ENCODE measurements at places on chromosomes 5 and 9.

- no peak for DNase-seq
Measured at GRCh38 chr5:58706736-58707135, 123.9 kb downstream of the RAB3C start.

DNA sequence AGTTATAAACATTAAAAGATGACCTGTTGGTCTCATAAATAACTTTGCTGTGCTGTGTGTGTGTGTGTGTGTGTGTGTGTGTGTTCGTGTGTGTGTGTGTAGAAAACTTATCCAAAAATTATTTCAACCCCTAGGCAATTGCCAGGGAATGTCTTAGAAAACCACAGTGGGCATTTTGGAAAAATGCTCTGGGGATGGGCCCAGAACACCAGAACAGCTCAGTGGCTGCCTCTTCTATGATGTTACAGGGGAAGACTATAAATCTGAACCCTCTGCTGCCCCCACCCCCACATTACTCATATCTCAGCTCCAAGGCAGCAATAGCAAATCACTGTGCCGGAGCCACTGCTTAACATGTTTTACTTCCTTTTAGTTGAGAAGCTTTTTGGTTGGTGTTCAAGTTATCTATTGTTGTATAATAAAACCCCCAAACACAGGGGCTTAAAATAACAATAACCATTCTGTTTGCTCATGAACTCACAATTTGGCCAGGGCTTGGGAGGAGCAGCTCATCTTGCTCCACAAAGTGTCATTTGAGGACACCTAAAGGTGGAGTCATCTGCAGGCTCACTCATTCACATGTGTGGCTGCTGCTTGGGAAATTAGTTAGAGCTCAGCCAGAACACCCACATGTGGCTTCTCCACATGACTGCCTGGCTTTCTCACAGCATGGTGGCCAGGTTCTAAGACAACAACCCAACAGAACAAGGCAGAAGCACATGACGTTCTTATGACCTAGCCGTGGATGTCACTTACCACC, 40.4 kb downstream of the ACTBL2 start:
- DNase-seq, result no peak

- no peak for DNase-seq
Measured at GRCh38 chr5:53825016-53825415, 264.6 kb downstream of the NDUFS4 start.

DNA sequence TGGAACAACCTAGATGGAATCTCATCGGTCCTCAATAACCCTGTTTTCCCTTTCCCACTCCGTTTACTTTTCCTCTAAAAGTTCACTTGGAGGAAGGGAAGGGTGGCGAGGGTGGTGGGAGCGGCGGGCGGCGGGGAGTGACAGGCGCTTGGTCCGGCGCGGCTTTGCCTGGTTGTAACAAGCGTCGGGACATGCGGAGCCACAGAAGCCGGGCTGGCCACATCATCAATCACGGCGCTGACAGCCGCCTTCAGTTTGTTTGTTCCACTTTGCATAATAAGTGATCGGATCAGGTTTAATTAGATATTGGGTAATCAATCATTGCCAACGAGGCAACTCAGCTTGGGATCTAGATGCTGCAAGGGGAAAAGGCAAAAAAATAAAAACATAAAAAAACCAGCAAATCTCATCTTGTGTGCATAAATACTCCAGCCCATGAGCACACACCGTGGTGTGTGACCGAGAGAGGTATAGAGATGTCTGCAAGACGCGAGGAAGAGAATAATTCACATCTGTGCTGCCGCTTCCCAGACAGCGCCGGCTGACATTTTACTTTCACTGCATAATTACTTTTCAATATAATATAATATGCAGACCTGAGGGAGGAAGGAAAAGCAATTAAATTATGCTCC, 396.2 kb upstream of the IRX4 start:
- DNase-seq, result no peak

- no peak for DNase-seq
Measured at GRCh38 chr5:166746506-166746905, 1544.9 kb upstream of the WWC1 start.

- no peak for DNase-seq
Measured at GRCh38 chr5:74241751-74242140, 398.8 kb downstream of the ENC1 start.

DNA sequence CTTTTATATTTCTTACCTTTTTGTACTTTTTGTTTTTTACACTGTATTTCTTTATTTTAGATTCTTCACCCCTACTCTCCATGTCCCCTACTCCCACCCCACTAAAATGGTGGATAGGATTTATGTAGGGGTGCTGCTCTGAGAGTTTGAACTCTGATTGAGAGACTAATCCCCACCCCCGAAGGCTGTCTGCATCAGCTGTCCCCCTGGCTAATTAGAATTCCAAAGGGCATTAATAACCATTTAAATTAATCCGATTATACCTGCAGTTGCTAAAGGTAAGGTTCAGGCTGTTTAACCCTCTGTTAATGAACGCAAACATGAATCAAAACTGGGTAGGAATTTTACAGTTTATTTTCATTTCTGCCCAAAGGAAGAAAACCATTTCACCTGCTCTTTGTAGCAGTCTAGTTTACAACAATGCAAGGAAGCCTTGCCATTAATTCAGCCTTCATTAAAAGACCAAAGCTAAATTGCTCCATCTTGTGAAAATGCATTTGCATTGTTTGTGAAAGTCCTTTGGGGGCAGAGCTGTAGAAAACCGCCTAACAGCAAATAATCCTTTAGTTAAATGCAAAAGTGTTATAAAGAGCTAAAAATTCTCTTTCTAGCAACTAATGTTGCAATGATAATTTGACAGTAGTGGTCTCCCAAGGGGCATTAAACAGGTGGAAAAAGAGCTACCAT, 71.2 kb downstream of the ZCCHC7 start:
- no peak for DNase-seq

GRCh38 chr5:59218424-59219045, 635.7 kb downstream of the RAB3C start:
- no peak for DNase-seq

GRCh38 chr5:78698191-78698791, 49.7 kb upstream of the LHFPL2 start:
- no peak for DNase-seq

DNA sequence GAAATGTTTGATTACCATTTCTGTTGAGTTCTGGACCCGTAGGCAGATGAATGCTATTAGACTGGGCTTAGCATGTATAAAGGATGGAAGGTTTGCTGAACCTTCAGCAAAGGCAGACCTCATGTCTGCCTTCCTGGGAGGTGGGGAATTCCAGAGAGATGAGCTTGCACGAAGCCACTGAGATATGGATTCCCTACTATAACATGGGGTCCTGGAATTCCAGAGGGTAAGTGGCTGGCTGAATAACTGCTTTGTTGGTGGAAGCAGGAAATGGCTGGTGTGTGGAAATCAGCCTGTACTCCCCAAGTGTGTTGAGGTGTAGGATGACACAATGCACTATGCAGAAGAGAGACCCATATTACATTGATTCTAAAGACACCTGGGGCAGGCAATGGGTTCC, 526.4 kb downstream of the CTNND2 start:
- DNase-seq, result no peak

DNA sequence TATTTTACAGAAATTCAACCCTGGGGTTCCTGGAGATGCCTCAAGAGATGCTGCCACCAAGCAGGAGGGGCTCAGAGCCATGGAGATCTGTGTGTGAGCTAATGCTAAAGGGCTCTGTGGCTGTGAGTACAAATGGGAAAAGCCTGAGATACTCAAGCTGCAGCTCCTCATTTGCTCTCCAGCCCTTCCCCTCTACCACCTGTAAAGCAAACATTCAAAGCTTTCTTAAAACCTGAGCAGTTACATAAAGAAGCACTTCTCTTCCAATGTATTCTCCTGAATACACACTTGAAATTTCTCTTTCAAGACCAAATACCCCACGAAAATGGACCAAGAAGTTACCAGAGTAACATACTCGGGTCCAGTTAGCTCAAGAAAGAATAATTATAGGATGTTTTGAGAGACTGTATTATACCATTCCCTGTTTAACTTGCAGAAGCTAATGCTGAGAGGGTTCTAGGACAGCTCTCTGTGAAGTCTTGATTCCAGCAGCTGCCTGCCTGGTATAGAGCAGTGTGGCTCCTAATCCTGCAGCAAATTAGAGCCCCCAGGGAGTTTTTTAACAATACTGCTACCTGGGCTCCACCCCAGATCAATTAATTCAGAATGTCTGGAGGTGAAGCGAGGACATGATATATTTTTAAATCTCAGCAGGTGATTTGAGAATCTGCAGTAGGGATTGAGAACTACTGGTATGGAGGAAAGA, 21.1 kb downstream of the RGS7BP start:
- DNase-seq, result no peak

GRCh38 chr9:73091909-73092308, 59.8 kb upstream of the ANXA1 start:
- DNase-seq, result no peak

GRCh38 chr5:135481387-135481786, 29.2 kb upstream of the TIFAB start:
- no peak for DNase-seq

GRCh38 chr9:99189887-99190596, 31.7 kb downstream of the ALG2 start:
- no peak for DNase-seq

DNA sequence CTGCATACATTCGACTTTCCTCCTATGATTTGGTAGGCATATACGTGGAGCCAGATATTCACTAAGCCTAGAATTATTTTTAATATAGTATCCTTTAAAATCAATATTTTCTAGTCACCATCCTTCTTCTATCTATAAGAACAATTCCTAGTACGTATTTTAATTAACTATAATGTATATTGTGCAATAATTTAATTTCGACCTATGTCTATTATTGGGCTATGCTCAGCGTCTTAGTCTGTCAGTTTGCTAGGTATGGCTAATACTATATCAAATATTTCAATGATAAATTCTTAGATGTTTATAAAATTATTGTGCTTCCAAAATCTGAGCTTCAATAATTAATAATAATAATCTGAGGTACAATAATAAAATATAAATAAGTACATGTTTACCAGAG, 705.3 kb downstream of the PRELID2 start:
- DNase-seq, result no peak

- no peak for DNase-seq
Measured at GRCh38 chr5:15785531-15785981, 285.6 kb downstream of the FBXL7 start.

DNA sequence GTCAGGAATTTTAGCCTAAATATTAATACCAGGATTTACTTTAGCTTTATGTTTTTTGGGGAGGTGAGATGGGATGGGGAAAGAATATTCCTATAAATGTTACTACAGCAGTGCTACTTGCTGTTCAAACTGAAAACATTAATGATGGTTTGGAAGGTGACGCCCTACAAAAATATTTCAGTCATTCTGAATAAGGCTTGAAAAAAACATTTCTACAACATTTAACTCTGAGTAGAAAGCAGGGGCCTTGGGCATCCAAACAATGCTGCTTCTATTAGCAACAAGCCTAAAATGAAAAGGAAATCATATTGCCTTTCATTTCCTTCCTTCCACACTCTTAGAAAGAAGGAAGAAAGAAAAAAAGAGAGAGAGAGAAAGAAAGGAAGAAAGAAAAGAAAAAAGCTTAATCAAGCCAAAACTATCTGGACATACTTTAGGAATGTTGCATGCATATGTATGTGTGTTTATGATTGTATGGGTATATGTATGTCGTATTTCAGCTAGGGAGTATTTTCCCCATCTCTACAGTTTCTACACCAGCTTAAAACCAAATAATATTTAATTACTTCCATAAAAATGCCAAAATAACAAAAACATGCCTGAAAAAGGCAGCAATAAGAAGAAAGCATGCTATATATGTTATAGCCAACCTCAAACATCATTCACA, 16.3 kb upstream of the DAB2 start:
- no peak for DNase-seq

GRCh38 chr5:133612249-133612860, at the start of gene FSTL4:
Gene FSTL4, minus strand, starts transcription at chr5:133612541.
- DNase-seq, result peak; percentile 24

DNA sequence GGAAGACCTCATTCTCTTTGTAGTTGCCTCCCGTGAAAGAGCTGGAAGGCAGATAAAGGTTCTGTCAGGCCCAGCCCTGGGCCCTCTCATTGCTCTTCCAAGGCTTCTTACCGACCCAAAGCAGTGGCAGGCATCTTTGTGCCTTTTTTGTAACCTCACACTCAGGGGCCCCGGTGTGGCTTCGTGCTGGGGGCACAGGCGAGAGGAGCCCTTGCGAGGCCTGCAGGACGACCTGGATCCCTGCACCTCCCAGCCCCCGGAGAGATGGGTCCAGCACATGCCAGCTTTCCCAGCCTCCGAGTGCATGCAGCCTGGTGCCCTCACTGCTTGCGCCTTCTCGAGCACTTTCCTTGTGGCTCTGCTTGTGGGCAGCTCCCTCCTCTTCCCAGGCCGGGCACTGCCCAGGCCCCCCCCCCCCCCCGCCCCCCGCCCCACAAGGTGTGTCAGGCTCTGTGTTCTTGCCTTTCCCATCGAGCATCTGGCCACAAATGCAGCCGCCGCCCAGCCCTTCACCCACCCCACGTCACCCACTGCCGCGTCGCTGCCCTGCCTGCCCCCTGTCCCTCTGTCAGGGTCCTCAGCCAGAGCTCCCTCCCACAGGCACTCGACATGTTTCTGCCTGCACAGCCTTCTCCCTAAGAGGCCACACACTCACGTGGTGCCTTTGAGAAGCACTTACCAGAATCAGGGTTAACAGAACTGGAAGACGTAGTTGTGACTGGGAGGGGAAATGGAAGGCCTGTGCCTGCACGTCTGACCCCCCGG, 63.7 kb upstream of the CACNA1B start:
- DNase-seq, result no peak

DNA sequence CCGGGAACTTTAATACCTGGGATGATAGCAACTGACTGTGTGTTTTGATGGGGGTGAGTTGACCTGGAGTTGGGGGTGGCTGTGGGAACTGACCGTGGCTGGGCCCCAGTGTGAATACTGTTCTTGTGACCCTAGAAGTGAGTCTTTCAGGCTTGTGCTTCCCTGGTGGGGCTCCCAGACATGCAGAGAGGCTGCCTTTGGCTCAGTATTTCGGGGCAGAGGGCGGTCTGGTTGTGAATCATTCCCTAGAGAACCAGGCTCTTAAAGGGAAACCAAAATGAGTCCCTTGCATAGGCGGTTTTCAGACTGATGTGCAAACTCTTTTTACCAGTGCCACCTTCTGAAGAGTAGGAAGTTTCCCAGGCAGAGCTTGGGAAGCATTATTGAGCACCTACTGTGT, 132.1 kb downstream of the MACROH2A1 start:
- no peak for DNase-seq

DNA sequence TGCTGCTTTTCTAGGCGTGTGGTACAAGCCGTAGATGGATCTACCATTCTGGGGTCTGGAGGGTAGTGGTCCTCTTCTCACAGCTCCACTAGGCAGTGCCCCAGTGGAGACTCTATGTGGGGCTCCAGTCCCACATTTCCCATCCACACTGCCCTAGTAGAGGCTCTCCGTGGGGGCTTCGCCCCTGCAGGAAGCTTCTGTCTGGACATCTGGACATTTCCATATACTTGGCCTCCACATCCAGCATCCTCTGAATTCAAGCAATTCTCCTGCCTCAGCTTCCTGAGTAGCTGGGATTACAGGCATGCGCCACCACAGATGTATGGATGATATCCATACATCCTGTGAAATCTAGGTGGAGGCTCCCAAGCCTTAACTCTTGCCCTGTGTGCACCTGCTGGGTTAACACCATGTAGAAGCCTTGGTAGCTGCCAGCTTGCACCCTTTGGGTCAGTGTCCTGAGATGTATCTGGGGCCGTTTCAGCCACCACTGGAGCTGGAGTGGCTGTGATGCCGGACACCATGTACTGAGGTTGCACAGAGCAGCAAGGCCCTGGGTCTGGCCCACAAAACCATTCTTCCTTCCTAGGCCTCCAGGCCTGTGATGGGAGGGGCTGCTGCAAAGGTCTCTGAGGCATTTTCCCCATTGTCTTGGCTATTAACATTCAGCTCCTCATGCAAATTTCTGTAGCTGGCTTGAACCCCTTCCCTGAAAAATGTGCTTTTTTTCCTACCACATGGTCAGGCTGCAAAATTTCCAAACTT, 84.0 kb downstream of the EHMT1 start:
- DNase-seq, result no peak

Measured in activated CD8-positive, alpha-beta memory T cell treated with anti-CD3 and anti-CD28 coated beads, Interleukin-2, amount 50 U/mL, for 4 hours (primary cell).